ENCODE measurements at places on chromosomes 1 and 21. TPM values are rescaled to one million over a fixed set of nuclear protein-coding genes. Genes with fewer than 3 reads are reported as not detected.

DNA sequence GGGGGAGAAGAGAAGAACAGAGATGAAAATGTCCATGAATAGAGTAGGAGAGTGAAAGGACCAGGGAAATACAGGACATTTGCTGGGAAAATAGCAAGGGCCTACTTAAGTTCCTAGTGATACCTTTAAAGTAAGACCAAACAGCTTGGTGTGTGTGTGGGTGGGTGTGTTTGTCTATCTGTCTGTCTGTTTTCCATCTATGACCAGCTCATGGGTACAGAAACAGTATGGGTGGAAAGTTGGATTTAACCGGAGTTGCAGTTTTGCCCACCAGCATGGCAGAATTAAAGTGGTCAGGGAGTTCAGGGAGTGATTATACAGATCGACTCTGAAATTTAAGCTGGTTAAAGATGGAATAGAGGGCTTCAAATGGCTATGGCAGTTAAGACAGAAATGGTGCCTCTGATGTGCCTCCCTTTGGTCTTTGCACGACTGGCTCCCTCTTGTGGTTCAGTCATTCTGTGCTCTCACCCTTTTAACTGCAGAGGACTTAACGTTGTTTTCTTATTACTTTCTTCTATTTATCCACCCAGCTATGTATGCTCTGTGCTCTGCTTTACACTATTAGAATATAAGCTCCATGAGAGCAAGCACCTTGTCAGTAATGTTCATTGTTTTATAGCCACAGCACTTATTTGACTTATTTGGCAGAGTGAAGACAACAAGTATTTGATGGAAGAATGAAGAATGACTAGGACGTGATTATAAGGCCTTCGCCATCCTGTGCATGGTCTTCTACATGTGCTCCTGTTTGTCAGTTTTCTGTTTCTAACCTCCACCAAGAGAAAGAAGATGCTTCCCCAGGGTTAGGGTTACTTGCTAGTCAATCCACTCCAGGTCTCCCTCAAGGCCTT, 72.7 kb upstream of the AK4 start:
- DNase-seq, result peak; percentile 69

DNA sequence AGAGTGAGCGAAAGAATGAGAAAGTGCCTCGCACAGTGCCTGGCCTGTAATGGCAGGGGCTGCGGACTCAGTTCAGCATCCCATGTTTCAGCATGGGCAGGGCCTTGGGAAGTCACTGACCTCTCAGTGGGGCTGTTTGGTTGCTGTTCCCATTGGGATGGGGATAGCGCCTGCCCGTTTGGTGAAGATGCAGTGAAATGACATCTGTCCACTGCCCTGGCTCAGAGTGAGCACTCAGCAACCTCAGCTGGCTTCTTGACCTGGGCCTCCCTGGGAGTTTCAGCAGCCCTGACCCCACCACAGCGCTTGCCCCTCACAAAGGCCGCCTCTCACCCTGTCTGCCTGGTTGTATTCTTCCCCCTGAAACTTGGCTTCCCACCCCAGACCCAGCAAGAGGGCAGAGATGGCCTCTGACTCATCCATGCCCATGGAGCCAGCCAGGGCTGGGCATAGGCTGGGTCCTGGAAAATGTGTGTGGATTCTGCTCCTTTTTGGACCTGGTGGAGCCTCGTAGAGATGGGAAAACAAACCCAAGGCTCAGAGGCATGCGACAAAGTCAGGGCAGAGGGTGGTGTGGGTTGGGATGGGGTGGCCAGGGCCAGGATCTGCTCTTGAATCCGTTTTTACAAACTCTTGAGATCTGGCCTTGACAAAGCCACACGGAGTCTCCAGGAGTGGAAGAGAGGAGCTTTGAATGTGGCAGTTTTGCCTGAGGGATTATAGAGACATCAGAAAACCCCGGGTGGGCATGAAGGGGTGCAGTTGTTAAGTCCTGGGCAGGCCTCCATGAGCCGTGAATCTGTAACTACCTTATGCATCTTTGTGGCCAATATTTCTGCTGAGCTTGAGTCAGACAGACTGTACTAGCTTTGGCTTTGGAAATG, 1.2 kb downstream of the XKR8 start:
- peak; percentile 13 for DNase-seq

GRCh38 chr1:159851407-159851806, 11.1 kb downstream of the VSIG8 start:
- DNase-seq, result no peak

DNA sequence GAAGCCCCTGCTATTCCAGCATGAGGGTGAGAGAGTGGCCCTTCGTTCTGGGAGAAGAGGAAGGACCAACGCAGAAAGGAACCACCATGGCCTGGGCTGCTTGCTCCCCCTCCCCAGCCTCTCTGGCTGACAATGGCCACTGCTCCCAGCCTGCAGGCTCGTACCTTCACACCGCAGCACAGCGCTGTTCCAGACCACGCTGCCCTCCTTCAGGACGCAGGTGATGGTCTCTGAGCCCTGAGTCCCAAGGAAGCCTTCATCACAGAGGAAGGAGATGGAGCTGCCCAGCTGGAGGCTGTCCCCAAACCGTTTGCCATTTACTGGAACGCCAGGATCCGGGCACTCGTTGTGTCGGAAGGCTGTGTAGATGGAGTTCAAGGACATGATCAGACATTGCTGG, 124.9 kb upstream of the HMGB4 start:
- DNase-seq, result no peak

DNA sequence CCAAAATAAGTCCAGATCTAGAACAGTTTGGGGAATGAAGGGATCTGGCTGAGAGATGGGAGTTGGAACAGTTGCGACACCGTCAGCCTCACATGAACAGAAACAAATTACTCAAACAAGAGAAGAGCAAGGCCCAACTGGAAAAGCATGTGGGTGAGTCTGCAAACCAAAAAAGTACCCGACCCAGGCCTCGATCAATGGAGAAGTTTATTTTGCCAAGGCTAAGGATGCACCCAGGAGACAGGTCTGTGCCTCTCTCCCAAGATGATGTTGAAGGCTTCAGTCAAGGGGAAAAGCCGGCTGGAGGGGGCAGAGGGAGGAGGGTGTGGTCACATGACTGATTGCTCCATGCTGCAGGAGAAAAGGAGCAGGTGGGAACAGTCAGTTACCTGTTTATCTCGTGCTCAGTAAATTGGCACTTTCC, 42.3 kb downstream of the KRTAP10-1 start:
- no peak for DNase-seq

- DNase-seq, result no peak
These were observed 329.9 kb upstream of the PROX1 start for GRCh38 chr1:213657879-213658278.

DNA sequence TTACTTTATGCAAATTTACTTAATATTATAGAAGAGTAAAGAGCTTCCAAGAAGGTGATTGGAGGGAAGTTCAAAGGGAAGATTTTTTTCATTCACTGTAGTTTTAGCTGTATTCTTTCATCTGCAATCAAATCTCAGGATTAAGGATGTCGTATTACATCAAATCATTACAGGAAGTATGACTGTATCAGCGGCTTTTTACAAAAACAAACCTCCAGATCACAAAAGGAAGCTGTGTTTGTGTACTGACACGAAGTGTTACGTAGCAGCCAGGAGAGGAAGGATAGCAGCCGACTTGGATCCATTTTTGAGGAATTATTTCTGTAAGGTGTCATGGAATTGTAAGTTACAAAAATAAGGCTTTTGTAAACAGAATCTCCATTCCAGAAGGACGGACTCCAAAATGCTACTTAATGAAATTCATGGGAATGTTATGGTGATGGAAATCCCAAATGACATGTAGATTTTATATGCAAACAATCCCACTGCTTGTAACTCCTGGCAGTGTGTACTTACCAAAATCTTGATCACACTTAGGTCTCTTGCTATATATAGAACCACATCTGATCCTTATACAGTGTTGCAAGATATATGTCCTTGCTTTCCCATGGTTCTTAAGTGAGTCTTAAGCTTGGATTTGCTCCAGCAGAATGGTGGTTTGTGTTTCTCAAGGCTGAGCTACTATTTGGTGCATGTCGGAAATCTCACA, 49.8 kb downstream of the KCNJ15 start:
- DNase-seq, result no peak

- DNase-seq, result no peak
These were observed 60.1 kb downstream of the ELK4 start for GRCh38 chr1:205571747-205572146.

GRCh38 chr1:70360321-70360720, 5.8 kb upstream of the ANKRD13C start:
- peak; percentile 23 for DNase-seq

GRCh38 chr1:214326406-214326805, 45.4 kb downstream of the SMYD2 start:
- no peak for DNase-seq

DPT gene
- total RNA-seq, result not detected

OR2M5 gene
- not detected for total RNA-seq

CSF3R gene
- not detected for total RNA-seq

KDF1 gene
- 47.1 TPM for total RNA-seq

PRKACB gene
- total RNA-seq, result 0.51 TPM

MAD2L2 gene
- total RNA-seq, result 74.0 TPM

NPHS2 gene
- total RNA-seq, result not detected

ALPL gene
- total RNA-seq, result not detected

LAMC1 gene
- total RNA-seq, result 13.1 TPM

Measured in HT-29 (cell line).